ENCODE measurements at places on chromosomes 1 and 21.

DNA sequence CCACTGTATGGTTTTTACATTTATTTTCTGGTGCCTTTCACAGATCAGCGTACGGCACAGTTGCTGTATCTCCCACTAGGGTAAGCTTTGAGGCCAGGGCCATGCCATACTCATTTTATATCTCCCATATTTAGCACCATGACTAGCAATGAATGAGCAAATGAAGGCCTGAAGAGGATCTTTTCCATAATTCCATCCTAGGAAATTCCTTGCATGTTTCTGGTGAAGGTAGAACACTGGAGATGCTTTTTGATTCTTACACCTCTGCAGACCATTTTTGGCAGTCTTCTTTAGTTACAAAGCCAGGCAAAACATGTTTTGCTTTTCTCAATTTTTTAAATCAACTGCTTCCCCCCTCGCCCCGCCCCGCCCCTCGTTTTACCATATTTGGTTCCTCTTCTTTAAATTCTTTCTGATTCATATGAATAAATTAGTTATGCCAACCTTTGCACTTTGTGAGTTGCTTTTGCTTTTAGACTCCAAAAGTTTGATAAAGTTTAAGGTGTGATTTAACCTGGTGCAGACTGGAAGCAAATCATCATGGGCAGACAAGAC lies 78.9 kb upstream of the AK4 start:
- DNase-seq, result peak; percentile 15

DNA sequence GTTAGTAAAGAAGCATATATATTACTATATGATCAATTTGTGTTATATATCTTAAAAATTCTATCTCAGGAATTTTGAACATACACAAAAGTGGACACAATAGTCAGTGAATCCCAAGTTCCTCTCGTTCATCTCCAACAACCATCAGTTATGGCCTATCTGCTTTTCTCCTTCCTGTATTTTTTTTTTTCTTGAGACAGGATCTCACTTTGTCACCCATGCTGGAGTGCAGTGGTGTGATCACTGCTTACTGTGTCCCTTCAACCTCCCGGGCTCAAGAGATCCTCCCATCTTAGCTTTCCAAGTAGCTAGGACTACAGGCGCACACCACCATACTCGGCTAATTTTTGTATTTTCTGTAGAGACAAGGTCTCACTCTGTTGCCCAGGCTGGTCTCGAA lies 9.4 kb downstream of the SPEN start:
- no peak for DNase-seq

- no peak for DNase-seq
Measured at GRCh38 chr1:207805841-207806421, 54.1 kb downstream of the CD46 start.

- no peak for DNase-seq
Measured at GRCh38 chr1:162003061-162003829, 20.4 kb downstream of the OLFML2B start.

DNA sequence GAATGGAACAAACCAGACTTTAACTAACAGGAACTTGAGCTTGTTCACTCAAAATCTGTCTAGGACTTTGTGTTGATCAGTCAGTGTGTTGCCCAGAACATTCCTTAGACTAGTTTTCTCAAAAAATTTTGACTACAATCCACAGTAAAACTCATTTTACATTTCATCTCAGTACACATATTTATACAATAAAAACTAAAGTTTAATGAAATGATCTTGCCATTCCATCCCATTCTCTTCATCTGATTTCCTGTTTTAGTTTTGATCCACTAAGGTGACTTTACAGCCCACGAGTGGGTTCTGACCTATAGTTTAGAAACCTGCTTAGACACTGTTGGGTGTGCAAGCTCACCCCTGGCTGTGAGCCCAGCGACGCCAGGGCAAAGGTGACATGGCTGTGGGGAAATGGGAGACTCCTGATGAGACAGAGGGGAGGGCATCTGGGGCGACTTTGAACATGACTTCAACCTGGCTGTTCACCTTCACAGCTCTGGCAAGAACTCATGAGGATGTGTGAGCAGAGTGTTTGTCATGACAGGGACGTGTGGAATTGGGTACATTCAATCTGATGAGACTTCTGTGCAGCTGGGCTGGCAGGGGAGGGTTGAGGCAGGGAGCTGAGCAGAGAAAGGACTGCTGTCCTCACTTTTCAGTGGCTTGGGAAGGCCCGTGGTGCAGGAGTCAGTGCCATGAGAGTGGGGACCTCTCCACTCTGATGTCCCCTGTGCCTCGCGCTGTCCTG lies 40.6 kb downstream of the LHX4 start:
- DNase-seq, result no peak

DNA sequence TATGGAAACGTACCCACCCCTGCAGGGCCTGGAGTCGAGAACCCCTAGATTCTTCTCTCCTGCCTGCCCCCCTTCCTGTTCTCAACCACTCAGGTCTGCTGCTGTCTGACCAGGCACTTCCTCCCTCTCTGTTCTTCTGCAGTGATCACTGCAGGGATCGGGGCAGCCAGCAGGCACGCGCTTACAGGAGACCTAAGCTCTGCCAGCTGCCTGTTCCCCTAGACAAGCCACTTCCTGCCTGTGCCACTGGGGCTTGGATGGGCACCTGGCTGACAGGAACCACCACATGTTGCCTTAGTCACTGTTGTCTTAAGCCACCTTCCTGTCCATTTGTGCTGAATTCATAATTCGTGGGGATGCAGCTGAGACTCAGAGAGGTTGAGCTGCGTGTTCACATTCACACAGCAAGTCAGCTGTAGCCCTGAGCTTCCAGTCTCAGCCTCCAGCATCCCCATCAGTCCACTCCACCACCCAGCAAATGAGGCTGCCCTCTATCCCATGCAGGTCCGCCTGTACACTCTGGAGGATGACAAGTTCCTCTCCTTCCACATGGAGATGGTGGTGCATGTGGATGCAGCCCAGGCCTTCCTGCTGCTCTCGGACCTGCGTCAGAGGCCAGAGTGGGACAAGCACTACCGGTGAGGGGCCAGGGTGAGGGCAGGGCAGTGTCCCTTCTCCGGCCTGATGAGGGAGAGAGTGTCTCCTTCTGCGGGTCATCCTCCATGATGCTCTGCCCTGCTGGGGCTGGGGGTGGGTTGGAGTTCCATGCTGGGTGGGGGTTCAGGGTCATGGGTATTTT lies 18.6 kb downstream of the FAM151A start:
- no peak for DNase-seq

DNA sequence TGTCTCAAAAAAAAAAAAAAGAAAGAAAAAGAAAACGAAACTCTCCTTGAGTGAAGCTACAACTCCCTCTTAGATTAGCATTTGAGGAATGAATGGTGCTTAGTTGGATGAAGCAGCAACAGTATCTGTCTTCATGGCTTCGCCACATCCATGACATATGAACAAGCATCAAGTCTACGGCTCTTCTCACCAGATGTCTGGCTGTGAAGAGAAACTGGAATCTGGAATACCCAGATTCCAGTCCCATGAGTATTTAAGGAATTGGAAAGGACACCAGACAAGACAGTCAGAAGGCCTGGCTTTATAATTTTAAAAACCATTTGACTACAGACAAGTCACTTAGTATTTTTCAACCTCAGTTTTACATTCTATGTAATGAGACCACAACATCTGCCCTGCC lies 38.0 kb upstream of the TADA1 start:
- no peak for DNase-seq

- no peak for DNase-seq
Measured at GRCh38 chr1:67608661-67609576, 76.1 kb upstream of the GADD45A start.

DNA sequence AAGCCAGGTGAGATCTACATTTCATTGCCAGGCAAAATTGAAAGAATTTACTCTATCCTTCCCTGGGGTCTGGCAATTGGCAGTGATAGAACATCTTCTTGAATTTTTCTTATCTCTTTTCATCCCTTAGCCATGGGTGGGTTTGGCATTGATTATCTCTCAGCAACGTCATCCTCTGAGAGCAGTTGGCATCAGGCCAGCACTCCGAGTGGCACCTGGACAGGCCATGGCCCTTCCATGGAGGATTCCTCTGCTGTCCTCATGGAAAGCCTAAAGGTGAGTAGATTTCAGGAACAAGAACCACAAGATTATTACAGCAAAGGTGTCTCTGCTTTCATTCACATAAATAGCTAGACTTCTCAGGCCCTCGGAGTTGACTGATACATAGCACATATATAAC lies 39.3 kb downstream of the NCF2 start:
- no peak for DNase-seq

- no peak for DNase-seq
Measured at GRCh38 chr1:93672069-93672468, 9.6 kb downstream of the BCAR3 start.

All from activated T-helper 1 cell treated with anti-CD3 and anti-CD28 coated beads, Interleukin-2, amount 50 U/mL, for 16 hours (primary cell).